ENCODE measurements at places on chromosomes 6 and 20. TPM values are rescaled to one million over a fixed set of nuclear protein-coding genes. Genes with fewer than 3 reads are reported as not detected.

DNA sequence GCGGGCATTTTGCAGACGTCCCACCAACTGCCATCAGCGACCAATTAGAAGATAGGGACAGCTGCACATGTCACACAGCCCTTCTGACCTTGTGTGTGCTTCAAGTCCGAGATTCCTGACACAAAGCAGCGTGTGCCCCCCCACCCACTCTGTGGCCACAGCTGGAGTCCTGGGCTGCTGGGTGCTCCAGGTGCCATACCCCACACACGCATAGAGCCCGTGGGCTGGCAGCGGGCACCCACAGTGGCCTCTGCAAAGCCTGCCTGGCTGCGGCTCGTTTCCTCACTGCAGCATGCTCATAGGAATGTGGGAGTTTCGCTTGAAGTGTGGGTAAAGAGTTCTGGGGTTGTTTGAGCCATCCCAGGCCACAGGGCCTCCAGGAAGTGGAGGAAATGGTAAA is 2.5 kb upstream of the ADRM1 start:
- H3K4me3 ChIP-seq: no peak overlapping the region
- no peaks in the 10 kb centered on the region for H3K36me3 ChIP-seq
- H3K27ac ChIP-seq: no peak overlapping the region
- DNase-seq: no peak

DNA sequence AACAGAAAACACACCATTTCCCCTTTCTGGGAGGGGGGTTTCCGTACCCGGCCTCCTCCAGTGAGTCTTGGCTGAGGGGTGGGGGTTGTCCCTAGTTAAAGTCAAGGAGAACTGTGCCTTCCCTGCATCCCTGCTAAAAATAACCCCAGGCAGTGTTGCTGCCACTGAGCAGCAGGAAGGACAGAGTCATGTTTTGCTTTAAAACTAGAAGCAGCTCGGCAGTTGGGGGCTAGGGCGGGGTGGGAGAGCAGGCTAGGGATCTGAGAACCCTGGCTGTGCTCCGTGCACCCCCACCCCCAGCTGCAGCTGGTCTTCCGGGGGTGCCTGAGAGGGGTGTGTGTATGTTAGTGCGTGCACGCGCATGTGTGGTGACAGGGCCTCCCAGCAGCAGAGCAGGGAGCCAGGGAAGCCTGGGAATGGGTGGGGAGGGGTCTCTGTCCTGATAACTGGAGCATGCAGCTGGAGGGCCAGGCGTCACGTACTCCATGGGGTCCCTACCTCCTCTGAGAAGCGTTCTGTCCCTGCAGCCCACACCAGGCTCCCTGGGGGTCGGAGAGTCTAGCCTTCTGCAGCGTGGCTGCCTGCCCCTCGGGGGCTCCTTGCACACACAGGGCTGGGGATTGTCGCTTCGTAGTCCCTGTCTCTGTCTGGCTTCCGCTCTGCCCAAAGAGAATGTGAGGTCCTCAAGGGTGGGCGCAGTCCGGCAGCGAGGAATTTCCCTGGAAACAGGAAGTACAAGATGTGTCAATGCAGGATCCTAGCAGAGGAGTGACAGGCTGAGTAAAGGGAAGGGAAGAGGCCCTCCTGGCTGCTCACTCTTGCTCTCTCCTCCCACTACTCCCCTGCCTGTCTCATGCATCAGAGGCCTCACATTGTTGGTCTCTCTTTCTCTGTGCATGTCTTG is 16.8 kb upstream of the ARMC12 start:
- peaks cover 71% of the 10 kb centered on the region for H3K4me1 ChIP-seq
- H3K4me3 ChIP-seq: no peak overlapping the region
- no peaks in the 10 kb centered on the region for H3K27me3 ChIP-seq
- peak; percentile 69 for DNase-seq

GRCh38 chr6:42104804-42105125 is 37.7 kb downstream of the C6orf132 start:
- H3K4me1 ChIP-seq: peaks cover 28% of the 10 kb centered on the region
- peak overlapping the region; percentile 8 for H3K27ac ChIP-seq
- H3K27me3 ChIP-seq: peaks cover 13% of the 10 kb centered on the region

GRCh38 chr6:166766769-166767168 is 139.7 kb upstream of the RPS6KA2 start:
- DNase-seq: no peak
- H3K27ac ChIP-seq: no peak overlapping the region
- no peaks in the 10 kb centered on the region for H3K27me3 ChIP-seq
- no peak overlapping the region for H3K4me3 ChIP-seq
- no peaks in the 10 kb centered on the region for H3K36me3 ChIP-seq

GRCh38 chr6:114218437-114219340 is 124.1 kb downstream of the HS3ST5 start:
- no peak overlapping the region for H3K27ac ChIP-seq
- no peak for DNase-seq
- no peak overlapping the region for H3K4me3 ChIP-seq
- no peaks in the 10 kb centered on the region for H3K36me3 ChIP-seq
- no peaks in the 10 kb centered on the region for H3K4me1 ChIP-seq

GRCh38 chr6:147738099-147738498 is 229.6 kb downstream of the SAMD5 start:
- H3K36me3 ChIP-seq: no peaks in the 10 kb centered on the region
- no peaks in the 10 kb centered on the region for H3K4me1 ChIP-seq
- H3K27me3 ChIP-seq: no peaks in the 10 kb centered on the region

DNA sequence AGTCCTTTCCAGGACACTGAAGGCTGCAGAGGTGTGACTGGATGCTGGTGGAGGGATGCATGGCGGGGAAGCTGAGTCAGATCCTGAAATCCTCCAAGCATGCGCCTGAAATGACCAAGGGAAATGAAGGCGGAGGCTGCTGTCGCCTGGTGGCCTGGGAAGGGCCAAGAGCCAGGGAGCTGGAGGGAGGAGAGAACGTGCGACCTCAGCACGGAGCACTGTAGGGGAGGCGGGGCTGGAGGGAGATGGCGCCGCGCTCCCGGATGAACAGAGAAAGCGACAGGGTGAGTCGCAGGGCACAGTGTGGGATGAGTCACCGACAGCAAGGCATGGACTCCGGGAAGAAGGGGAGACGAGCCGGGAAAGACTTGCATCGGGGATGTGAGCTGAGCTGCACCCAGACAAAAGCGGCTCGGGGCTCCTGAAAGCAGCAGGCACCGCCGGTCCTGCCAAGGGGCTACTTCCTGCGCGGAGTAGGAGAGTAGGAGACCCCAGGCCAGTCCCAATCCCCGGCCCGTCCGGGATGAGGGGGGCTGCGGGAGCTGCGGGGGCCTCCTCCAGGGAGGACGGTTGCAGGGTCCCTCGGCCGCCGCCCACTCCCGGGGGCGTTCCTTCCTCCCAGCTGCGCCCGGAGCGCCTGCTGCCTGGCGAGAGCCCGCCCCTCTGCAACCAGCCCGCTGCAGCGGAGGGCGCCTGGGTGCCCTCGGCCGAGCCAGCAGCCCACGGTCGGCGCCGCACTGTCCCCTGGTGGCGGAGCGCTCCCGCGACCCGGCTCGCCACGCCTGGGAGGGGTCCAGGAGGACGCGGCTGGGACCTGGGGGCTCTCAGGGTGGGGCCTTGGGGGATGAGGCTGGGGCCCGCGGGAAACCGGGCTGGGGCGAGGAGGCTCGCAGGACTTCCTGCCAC is 11.0 kb upstream of the NQO2 start:
- peak; percentile 96 for DNase-seq
- H3K4me1 ChIP-seq: peaks cover 26% of the 10 kb centered on the region
- peak overlapping the region; percentile 73 for H3K4me3 ChIP-seq
- H3K27me3 ChIP-seq: no peaks in the 10 kb centered on the region
- H3K27ac ChIP-seq: peak overlapping the region; percentile 99

DNA sequence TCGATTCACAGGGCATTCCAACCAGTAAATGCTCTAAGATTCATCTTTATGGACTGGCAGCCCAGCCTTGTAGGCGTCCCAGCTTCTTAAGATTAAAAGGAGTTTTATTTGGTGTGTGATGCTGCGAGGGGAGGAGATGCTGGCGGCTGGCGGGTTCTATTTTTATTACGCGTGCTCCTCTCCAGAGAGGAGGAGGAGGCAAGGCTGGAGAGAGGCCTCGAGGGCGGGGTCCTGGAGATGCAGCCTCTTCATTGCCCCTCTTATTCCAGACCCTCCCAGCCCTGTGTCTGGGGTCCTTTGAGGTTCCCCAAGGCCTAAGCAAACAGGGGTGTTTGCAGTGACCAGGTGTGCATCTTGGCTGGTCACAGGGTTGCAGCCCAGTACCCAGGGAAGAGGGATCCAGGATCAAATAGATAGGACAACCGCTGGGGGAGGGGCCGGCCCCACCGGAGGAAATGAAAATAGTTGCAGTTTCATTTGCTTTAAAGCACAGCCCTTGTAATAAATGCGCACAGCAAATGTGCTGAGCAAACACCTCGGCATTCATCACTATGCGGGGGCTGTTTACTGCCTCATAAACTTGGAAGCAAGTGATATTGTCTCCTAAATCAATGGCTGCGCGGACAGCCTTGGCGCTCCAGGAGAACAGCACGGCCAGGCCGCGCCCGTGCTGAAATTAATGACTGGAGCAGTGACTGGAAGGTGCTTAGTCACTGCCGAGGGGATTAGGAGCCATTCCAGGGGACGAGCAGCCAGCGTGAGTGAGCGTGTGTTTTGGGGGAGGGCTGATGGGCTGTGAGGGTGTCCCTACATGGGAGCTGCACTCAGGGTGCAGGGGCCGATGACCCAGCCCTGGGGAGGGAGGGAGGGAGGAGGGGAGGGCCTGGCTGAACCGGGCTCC is 83.0 kb downstream of the TMEM242 start:
- peak overlapping the region; percentile 61 for H3K27ac ChIP-seq
- no peaks in the 10 kb centered on the region for H3K36me3 ChIP-seq
- H3K4me1 ChIP-seq: peaks cover 36% of the 10 kb centered on the region
- no peaks in the 10 kb centered on the region for H3K27me3 ChIP-seq
- no peak for DNase-seq

DNA sequence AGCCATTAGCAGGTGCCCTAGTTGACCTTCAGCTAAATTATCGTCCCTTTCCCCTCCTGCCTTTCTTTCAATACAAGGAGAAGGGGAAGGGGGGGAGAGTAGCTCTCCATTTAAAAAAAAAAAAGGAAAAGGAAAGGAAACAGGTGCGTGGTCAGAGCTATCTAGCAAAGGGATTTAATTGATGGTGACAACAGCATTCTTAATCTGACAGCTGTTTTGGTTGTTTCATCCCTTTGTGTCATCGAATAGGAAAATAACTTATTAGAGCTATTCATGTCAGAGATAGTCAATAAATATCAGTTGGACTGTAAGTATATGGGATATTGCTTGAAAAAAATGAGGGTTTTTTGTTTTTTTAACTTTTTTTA is 195.2 kb upstream of the SASH1 start:
- H3K4me1 ChIP-seq: no peaks in the 10 kb centered on the region
- H3K4me3 ChIP-seq: no peak overlapping the region
- no peaks in the 10 kb centered on the region for H3K36me3 ChIP-seq
- no peaks in the 10 kb centered on the region for H3K27me3 ChIP-seq
- no peak overlapping the region for H3K27ac ChIP-seq
- DNase-seq: no peak

GRCh38 chr20:20276811-20277530 is 90.9 kb upstream of the INSM1 start:
- H3K36me3 ChIP-seq: no peaks in the 10 kb centered on the region
- H3K27ac ChIP-seq: peak overlapping the region; percentile 73
- H3K4me1 ChIP-seq: peaks cover 9% of the 10 kb centered on the region
- peaks cover 4% of the 10 kb centered on the region for H3K27me3 ChIP-seq
- DNase-seq: no peak
- no peak overlapping the region for H3K4me3 ChIP-seq

DNA sequence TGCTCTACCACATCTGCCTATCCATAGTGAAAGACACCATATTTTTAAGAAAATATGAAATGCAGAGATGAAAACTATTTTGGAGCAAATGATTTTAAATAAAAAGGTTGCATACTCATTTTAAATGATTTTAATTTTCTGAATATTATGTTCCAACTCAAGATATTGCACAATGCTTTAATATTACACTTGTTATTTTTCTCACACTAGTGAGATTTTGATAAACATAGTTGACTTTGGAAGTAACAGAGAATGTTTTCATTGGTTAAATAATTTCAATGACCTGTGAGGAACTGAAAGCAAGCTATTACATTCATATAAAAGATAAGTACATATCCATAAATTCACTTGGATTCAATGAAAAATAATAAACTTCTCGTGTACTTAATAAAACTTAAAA is 7.2 kb upstream of the TMEM30A start:
- H3K4me1 ChIP-seq: no peaks in the 10 kb centered on the region
- H3K36me3 ChIP-seq: peaks cover 32% of the 10 kb centered on the region
- no peaks in the 10 kb centered on the region for H3K27me3 ChIP-seq
- H3K27ac ChIP-seq: peak overlapping the region; percentile 22

GRCh38 chr20:42082611-42083010 is 464.4 kb upstream of the CHD6 start:
- no peak overlapping the region for H3K4me3 ChIP-seq
- no peaks in the 10 kb centered on the region for H3K27me3 ChIP-seq
- no peaks in the 10 kb centered on the region for H3K36me3 ChIP-seq
- peak; percentile 87 for DNase-seq
- H3K4me1 ChIP-seq: no peaks in the 10 kb centered on the region

- H3K4me3 ChIP-seq: no peak overlapping the region
- H3K27me3 ChIP-seq: no peaks in the 10 kb centered on the region
- no peak for DNase-seq
- peak overlapping the region; percentile 72 for H3K27ac ChIP-seq
Observed at GRCh38 chr6:11264100-11264499, 31.6 kb upstream of the NEDD9 start.

CRISP2 gene
- not detected for polyA plus RNA-seq

CLVS2 gene
- not detected for polyA plus RNA-seq

PRPH2 gene
- polyA plus RNA-seq: 0.23 TPM

PRSS35 gene
- 0.08 TPM for polyA plus RNA-seq

GSTA2 gene
- polyA plus RNA-seq: not detected

SMPDL3A gene
- 8.1 TPM for polyA plus RNA-seq

CLPSL2 gene
- polyA plus RNA-seq: not detected

CRIP3 gene
- polyA plus RNA-seq: 3.6 TPM

PHF1 gene
- 54.0 TPM for polyA plus RNA-seq

UBE2C gene
- polyA plus RNA-seq: 0.79 TPM

LINC00237 gene
- polyA plus RNA-seq: not detected
